Stimulated activated CD4-positive, alpha-beta T cell treated with anti-CD3 and anti-CD28 coated beads, Interleukin-4, amount 100 ng/mL, for 24 hours (primary cell): ENCODE measurements at places on chromosomes 16 and 17.

- no peak for DNase-seq
These were observed 52.0 kb downstream of the TNFRSF13B start for GRCh38 chr17:16919663-16920627.

- no peak for DNase-seq
These were observed 45.5 kb upstream of the CDR2 start for GRCh38 chr16:22419908-22420307.

DNA sequence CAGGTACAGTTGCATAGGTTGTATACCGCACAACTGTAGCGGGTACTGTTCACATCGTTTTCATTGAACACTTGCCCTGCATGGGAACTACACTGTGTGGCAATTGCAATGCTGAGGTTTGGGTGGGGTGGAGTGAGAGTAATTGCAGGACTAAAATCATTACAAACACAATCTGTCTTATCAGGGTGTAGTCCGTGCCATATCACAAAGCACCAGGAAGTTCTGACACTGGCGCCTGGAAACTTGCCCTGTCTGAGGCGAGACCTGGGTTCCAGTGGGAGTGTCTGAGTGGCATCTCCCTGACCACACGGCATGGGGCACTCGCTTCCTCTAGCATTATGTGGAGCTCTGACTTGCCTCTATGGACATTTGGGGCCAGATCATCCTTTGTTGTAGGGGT lies 153.4 kb downstream of the RGS9 start:
- no peak for DNase-seq

GRCh38 chr16:68739964-68740627 lies 3.0 kb downstream of the CDH1 start:
- DNase-seq, result no peak

GRCh38 chr16:50489182-50489581 lies 59.0 kb upstream of the NKD1 start:
- no peak for DNase-seq

DNA sequence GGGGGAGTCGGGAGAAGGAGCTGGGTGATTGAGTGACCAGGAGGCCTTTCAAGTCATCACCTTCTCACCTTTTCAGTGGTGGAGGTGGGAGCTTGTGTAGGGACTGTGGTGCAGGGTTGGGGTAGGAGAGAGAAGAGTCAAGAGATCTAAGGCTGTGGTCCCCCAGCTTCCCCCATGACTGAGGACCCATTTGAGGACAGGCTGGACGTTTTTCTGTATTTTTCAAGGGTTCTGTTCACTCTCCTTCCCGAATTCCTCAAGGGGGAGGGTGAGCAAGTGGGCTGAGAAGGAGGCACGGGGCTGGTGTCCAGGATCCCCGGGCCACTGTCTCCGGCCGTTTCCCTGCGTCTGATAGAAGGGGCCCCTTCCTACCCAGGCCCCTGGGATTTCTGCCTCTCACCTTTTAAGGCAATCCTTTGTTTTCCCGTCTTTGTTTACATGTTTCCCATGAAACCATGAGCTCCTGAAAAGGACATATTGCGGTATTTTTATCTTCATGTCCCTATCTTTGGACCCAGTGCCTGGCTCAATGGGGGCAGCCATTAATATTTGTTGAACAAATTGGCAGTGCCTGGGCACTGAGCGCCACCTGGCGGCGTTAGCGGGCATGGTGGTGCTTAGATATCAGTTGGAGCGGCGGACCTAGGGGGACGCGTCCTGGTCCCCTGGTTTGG lies 9.2 kb upstream of the CD300A start:
- DNase-seq, result peak; percentile 76

DNA sequence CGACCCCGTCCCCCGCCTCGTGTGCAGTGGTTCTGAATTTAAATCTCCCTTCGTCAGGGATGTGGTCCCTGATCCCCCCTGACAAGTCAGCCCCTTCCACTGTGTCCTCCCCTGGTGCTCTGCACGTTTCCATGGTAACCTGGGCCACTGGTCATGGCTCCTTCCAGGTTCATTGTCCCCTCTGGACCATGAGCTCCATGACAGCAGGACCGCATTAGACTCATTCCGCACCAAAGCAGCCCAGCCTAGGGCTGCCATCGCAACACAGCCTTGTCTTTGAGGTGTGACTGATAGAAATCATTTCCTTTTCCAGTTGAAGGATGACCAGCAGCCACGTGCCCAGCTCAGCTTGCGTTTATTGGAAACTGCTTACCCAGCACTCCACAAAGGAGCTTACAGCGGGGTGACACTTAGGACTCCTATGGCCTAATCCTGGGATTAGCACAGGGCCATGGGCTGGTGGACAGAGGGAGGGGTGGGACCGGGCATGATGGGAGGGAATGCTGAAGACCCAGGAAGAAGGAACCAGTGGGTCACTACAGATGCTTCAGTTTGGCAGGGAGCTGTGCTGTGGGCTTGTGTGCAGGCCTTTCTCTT lies 7.6 kb downstream of the RCVRN start:
- DNase-seq, result no peak

GRCh38 chr16:2156849-2157224 lies 1.3 kb downstream of the TRAF7 start:
- no peak for DNase-seq

DNA sequence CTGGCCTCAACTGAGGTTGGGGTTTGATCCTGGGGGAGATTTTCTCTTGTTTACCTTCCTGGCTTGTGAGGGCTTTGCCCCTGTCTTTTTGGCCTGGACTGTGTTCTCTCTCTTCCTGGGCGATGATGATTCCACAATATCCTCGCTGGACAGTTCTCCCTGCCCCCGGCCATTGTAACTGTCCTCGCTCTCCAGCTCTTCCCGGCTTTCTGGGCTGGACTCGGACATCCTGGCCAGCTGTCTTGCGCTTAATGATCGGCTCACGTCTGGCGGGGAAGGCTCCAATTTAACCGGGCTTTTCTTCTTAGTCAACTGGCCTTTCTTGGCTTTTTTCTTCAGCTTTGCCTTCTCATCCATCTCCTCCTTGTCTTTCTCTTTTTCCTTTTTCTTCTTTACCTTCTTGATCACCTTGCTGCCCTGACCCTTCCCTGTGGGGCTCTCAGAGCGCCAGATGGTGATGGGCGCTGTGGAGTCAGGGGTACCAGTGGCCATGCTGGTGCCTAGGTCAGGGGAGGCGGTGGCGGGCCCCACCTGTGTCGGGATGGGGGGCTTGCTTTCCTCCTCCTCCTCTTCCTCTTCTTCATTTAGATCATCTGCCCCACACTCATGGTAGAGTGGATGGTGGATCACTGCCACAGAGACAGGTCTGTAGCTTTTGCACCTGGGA lies 8.0 kb downstream of the PROCA1 start:
- DNase-seq, result no peak

- peak; percentile 77 for DNase-seq
These were observed 9.6 kb downstream of the IL32 start for GRCh38 chr16:3074860-3075522.

- DNase-seq, result no peak
These were observed 27.5 kb upstream of the KRT17 start for GRCh38 chr17:41651625-41652460.

DNA sequence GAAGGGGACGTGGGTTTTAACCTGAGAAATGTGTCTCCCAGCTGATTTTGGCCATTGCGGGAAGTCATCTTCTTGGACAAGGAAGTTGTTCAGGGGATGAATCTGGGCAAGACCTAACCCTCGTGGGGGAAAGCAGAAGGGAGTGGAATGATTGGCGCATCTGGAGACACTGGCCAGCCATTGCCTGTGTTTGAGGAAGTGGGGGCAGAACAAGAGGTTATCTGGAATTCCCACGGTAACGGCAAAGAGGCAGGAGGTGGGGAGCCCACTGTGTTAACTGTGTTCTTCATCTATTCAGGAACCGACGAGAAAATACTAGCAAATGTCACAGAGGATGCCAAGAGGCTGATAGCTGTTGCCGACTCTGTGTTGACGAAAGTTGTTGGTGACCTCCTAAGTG lies 66.9 kb downstream of the RNF213 start:
- no peak for DNase-seq

- no peak for DNase-seq
These were observed 304.1 kb upstream of the N4BP1 start for GRCh38 chr16:48914070-48914469.

- no peak for DNase-seq
These were observed 5.3 kb downstream of the MNT start for GRCh38 chr17:2395258-2396181.

- no peak for DNase-seq
These were observed 3.6 kb downstream of the APOBR start for GRCh38 chr16:28497861-28498599.

- peak; percentile 84 for DNase-seq
These were observed 1.2 kb downstream of the NGFR start for GRCh38 chr17:49496183-49496866.

DNA sequence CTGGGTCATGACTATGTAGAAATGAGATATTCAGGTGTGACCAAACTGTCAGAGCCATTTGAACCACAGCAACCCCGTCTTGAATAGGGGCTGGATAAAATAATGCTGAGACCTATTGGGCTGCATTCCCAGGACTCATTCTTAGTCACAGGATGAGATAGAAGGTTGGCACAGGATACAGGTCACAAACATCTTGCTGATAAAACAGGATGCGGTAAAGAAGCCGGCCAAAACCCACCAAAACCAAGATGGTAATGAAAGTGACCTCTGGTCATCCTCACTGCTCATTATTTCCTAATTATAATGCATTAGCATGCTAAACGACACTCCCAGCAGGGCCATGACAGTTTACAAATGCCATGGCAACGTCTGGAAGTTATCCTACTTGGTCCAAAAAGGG lies 545.5 kb downstream of the TMEM114 start:
- no peak for DNase-seq

DNA sequence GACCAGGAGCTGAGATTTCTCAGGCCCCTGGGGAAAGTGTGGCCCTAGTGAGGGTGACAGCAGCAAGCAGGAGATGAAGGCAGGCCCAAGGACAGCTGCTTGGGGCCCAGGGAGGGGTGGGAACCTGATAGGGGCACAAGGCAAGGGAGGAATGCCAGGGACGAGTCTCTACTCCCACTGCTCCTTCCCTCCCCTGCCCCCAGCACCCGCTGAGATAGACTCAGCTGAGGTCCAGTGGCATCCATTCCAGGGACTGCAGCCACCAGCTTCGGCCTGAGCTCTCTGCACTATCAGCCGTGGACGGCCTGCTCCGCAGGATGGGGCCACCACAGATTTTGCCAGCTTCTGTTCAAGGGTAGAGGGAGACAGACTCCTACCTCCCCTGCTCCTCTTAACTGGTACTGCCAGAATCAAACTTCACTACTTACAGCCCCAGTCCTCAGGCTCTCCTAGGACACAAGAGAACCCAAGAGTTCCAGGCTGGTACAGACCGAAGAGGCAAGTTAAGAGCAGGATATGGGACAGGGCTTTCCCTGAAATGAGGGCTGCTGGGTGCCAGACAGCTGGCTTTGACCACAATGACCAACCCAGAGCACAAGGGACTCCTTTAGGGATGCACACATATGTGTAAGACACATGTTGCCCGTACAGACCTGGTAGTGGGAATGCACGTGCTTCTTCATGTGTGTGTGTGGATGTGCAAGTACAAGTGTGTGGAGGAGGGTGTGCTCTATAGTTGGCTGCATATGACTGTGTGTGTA lies 5.5 kb downstream of the CACNB1 start:
- DNase-seq, result no peak

GRCh38 chr17:27538156-27538955 lies 82.1 kb downstream of the KSR1 start:
- no peak for DNase-seq

- DNase-seq, result no peak
These were observed 160.1 kb upstream of the CDH5 start for GRCh38 chr16:66206363-66206762.

- DNase-seq, result no peak
These were observed 109.9 kb downstream of the IRX5 start for GRCh38 chr16:55040366-55041086.

DNA sequence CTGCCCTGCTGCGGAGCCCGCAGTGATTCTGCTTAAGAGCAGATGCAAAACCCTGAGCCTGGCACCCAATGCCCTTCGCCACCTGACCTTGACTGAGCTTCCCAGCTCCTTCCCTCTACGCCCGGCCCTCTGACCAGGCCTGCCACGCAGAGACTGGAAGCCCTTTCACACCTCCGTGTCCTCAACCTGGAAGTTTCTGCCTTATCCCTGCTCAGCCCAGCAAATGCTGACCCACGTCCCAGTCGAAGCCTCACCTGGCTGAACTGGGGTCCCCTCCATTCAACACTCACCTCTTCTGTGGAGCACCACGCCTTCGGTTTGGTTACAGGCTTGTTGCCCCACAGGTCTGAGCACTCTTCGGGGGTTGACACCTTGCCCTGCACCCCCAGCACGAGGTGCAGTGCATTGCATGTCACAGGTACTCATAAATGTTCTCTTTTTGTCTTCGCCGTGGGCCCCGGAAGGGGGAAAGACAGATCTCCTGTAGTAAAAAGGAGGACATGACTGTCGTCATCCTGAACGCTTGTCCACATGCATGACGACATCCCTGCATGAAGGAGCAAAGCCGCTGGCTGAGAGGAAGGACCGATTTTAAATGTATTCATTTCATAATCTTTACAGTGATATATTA lies 153.6 kb upstream of the TNRC6C start:
- no peak for DNase-seq

- DNase-seq, result no peak
These were observed 8.7 kb upstream of the TBX4 start for GRCh38 chr17:61443475-61443882.

DNA sequence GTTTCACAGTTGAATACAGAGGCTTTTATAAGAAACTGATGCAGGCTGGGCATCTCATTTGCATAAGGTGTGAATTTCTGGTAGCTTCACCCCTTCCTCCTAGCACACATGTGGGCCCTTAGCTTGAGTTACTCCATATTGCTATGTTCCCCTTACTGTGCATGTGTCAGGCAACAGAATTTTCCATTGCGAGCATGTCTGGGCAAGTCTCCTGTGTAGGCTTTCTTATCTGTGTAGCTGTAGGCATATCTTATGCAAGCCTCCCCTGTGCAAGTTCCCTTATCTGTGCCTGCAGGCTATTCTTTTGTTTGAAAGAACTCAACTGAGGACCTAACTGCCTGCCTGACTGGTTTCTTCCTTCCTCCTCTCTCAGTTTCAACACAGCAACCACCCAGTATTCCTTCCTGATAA lies 597.4 kb upstream of the CDH5 start:
- no peak for DNase-seq

DNA sequence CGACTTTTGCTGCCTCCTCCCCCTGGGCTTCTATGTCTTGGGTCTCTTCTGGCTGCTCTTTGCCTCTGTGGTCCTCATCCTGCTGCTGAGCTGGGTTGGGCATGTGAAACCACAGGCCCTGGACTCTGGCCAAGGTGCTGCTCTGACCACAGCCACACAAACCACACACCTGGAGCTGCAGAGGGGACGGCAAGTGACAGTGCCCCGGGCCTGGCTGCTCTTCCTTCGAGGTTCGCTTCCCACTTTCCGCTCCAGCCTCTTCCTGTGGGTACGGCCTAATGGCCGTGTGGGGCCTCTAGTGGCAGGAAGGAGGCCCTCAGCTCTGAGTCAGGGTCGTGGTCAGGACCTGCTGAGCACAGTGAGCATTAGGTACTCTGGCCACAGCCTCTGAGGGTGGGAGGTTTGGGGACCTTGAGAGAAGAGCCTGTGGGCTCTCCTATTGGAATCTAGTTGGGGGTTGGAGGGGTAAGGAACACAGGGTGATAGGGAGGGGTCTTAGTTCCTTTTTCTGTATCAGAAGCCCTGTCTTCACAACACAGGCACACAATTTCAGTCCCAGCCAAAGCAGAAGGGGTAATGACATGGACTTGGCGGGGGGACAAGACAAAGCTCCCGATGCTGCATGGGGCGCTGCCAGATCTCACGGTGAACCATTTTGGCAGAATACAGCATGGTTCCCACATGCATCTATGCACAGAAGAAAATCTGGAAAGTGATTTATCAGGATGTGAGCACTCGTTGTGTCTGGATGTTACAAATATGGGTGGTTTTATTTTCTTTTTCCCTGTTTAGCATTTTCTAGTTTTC lies 2.3 kb downstream of the GP1BA start:
- no peak for DNase-seq
